ENCODE measurements at places on chromosomes 12 and 14.

- H3K4me1 ChIP-seq, result peaks cover 27% of the 10 kb centered on the region
- peak overlapping the region; percentile 88 for H3K27ac ChIP-seq
- DNase-seq, result no peak
- peak overlapping the region; percentile 99 for H3K4me3 ChIP-seq
- H3K36me3 ChIP-seq, result peaks cover 3% of the 10 kb centered on the region
These were observed 1.2 kb downstream of the SPPL3 start for GRCh38 chr12:120902846-120903411.

DNA sequence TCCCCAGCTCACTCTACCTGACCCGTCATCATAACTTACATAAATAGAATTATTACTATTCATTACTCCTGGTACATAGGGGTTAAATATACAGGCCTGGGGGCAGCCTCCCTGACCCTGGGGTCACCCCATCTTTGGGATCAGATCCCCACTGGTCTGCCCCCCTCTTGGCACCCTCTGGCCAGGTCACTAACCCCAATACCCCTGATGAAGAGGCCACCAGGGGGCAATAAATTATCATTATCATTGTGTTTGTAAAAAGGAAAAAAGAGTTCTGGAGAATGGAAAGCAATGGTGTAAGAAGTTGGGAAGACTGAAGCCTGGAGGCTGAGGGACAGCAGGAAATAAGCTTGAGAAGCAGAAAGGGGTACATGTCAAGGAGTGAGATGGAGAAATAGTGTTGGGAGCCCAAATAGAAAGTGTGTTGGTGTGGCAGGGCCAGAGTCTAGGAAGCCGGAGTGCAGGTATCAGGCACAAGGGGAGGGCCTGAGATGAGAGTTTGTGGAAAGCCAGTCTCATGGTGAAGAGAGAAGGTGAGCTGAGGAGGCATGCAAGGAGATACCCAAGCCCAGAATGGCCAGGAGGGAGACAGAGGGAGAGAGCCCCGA, 6.1 kb upstream of the AAAS start:
- H3K27me3 ChIP-seq, result peaks cover 3% of the 10 kb centered on the region
- H3K27ac ChIP-seq, result no peak overlapping the region
- peaks cover 13% of the 10 kb centered on the region for H3K4me1 ChIP-seq
- DNase-seq, result no peak
- H3K4me3 ChIP-seq, result no peak overlapping the region
- H3K36me3 ChIP-seq, result no peaks in the 10 kb centered on the region

- H3K4me1 ChIP-seq, result peaks cover 2% of the 10 kb centered on the region
- H3K36me3 ChIP-seq, result no peaks in the 10 kb centered on the region
- no peak overlapping the region for H3K4me3 ChIP-seq
- no peak overlapping the region for H3K27ac ChIP-seq
- no peak for DNase-seq
These were observed 10.6 kb downstream of the VWF start for GRCh38 chr12:6113691-6114475.

DNA sequence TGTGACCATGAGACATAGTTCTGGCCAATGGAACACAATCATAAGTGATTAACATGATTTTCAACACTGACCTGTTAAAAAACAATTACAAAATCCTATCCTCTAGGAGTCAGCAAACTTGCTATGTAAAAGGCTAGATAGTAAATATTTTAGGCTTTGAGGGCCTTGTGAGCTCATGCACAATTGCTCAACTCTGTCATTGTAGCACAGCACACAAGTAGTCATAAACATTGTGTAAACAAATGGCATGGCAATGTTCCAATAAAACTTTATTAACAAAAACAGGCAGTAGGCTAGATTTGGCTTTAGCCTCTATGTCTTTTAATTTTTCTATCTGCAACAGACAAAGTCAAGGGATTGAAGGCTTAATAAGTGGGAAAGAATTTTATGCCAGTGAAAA, 350.7 kb downstream of the C12orf50 start:
- H3K4me1 ChIP-seq, result no peaks in the 10 kb centered on the region
- no peaks in the 10 kb centered on the region for H3K27me3 ChIP-seq
- no peak overlapping the region for H3K4me3 ChIP-seq
- no peaks in the 10 kb centered on the region for H3K36me3 ChIP-seq

DNA sequence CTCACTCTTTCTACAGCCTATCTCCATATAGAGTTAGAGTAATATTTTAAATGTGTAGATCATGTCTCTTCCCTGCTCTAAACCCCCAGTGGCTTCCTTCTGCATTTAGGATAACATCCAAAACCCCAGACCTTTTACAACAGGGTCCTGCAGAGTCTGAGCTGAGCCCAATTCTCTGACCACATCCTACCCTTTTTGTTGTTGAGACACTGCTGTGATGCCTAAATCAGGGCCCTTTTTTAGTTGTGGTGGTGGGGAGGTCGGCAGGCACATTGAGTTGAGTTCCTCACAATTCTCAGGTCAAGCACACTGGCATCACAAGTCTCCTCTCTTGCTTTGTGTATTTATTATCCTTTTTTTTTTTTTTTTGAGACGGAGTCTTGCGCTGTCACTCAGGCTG, 1.8 kb upstream of the DDX47 start:
- no peak for DNase-seq
- H3K4me3 ChIP-seq, result no peak overlapping the region
- peaks cover 42% of the 10 kb centered on the region for H3K4me1 ChIP-seq
- peaks cover 9% of the 10 kb centered on the region for H3K36me3 ChIP-seq
- H3K27ac ChIP-seq, result no peak overlapping the region
- H3K27me3 ChIP-seq, result no peaks in the 10 kb centered on the region

- H3K4me3 ChIP-seq, result peak overlapping the region; percentile 71
- no peaks in the 10 kb centered on the region for H3K27me3 ChIP-seq
- DNase-seq, result no peak
- peaks cover 56% of the 10 kb centered on the region for H3K4me1 ChIP-seq
- H3K27ac ChIP-seq, result peak overlapping the region; percentile 85
- peaks cover 29% of the 10 kb centered on the region for H3K36me3 ChIP-seq
These were observed 485 bp upstream of the PNMA1 start for GRCh38 chr14:73714656-73715081.
